ENCODE measurements at places on chromosomes 6 and 20.

DNA sequence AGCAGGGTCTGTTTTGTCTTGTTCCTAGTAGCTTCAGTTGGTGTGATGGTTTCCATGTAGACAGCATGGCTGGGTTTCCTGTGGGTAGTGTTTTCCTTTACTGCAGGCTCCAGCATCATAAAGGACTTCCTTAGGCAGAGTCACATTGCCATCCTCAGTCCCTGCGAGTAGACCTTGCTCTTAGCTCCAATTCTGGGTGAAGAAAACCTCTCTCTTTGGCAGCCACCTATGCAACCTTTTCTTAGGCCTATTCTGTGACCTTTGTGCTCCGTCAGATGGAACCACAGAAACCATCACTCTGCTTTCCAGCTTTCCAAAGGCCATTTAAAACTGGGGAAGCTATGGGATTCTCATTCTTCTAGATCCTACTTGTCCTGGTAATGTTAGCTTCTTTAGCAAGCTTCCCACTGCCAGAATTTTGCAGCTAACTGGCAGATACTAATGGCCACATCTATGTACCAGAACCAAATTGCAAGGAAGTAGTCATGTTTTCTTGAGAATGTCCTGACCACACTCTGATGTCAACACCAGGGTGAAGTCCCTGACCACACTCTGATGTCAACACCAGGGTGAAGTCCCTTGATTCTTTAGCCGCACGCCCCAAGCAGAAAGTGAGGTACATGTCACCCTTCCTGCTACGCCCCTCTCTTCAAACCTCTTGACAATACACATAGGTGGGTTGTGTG is 646.6 kb upstream of the HS3ST5 start:
- DNase-seq, result no peak

- DNase-seq, result no peak
Observed at GRCh38 chr20:11103866-11104265, 430.1 kb upstream of the JAG1 start.

DNA sequence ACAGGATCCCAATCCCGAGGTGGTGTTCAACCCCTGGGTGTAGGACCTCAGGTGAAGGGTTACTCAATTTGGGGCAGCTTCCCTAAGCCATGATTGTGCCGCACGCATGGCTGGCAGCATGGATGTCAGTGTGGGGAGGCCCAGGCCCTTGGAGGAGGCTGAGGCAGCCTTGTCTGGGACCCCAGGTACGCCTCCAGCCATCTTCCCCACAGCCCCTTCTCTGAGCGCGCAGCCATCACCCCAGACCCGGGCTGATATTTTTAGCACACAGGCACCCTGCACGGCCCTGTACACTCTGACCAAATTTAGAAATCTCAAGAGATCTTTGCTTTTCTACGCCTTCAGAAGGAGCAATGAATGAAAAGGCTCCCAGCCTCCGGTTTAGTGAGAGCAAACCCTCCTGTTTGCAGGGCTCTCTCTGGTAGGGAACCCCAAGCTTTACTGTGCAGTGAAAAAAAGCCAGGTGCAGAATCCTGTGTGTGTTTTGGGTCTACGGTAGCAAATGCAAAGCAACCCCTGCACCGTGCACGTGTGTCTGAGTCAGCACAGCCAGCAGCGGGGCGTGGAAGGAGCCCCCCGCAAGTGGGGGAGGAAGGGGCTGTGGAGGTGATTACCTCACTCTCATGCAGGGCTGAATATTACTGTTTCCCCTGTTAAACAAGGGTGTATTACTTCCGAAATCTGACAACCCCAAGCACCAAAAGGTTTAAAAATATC is 44.3 kb downstream of the CTCFL start:
- DNase-seq, result no peak

DNA sequence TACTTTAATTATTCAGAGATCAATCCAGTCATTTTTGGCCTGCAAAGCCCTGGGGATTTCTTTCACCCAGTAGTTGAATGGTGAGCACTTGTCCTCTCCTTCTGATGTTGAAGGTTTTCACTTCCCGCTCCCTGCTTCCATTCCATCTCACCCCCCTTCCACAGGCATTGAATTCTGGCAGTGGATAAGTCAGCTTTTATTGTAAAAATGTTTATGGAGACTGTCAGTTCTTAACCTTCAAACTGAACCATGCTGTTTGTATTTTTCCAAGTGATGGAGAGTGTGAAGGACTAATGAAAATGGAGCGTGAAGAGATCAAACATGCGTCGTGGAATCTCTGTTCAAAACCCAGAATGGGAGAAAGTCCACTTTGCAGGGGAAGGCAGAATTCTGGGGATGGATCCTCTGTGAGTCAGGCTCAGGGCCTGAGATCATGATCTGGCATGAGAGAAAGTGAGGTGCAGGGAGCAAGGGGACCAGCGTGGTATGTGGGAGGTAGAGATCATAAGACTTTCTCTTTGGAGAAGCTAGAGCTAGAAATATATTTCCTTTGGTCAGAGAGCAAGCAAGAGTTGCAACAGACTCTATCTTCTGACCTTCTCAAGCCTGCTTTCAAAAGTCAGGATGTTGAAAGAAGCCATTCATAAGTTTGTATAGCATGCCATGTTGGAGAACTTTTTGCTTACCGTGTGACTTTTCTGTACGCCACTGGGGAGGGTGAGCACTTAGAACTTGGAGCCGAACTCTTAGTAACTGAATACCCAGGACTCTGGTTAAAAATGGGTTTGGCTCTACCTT is 30.2 kb downstream of the ISM1 start:
- no peak for DNase-seq

- no peak for DNase-seq
Observed at GRCh38 chr6:96784650-96785049, 52.6 kb downstream of the GPR63 start.

GRCh38 chr6:33095681-33096080 is 19.9 kb downstream of the HLA-DPB1 start:
- no peak for DNase-seq

DNA sequence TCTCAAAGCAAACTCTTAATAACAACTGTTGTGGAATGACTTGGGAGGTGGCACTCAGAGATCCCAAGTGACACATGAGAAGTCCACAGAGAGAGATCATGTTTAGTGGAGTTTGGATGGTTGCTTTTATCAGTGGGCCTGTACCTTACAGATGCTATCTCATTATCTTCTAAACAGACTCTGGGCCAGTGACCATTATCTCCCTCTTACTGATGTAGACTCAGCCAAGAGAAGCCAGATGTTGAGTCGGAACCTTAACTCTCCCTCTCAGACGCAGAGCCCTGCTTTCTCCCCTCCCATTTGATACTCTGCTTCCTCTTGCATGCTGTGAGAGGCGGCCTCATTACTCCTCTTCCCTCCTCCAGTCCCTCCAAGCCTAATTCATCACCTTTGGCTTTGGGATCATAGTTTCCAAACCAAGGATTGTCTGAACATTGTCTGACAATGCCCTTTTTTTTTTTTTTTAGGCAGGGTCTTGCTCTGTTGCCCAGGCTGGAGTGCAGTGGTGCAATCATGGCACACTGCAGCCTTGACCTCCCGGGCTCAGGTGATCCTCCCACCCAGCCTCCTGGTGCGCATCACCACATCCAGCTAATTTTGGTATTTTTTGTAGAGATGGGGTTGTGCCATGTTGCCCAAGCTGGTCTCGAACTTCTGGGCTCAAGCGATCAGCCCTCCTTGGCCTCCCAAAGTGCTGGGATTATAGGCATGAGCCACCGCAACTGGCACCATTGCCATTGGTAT is 4.5 kb upstream of the DDR1 start:
- no peak for DNase-seq

- no peak for DNase-seq
Observed at GRCh38 chr6:118511930-118512715, 36.0 kb upstream of the PLN start.

DNA sequence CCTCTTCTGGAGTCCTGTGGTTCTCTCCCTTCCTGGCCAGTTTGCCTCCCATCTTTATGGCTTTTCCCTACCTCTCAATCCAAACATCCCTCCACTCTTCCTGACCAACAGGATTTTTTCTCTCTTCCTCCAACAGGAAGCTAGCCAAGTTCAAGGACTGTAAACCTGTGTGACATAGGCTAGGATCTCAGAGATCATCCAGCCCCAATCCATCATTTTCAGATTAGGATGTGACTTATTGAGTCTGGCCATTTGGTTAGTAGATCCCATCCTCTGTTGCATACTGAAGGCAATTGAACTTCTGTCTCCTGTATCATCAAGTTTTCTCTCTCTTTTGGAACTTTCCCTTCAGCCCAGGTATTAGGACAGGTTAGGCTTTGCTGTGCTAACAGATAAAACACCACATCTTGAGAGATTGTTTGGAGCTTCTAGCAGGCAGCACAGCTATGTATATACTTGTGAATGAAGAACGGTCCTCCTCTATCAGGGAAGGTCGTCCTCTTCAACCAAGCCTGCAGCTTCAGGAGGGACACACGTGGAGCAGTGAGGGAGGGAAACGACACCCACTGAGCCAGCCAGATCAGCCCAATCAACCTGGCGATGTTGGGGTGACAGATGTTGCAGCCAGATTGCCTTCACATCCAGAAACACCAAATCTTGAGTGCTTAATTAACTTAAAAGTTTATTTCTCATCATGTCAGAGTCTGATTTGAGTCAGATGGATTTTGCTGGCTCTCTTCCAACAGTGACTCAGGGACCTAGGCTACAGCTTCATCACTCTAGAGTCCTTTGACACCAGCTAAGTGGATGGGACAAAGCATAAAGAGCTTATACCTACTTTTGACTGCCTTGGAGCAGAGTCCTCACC is 106.8 kb downstream of the GJA10 start:
- DNase-seq, result peak; percentile 61

- DNase-seq, result no peak
Observed at GRCh38 chr20:63276956-63277355, 4.3 kb downstream of the ARFGAP1 start.

GRCh38 chr6:48113130-48113529 is 2.1 kb upstream of the PTCHD4 start:
- no peak for DNase-seq

GRCh38 chr6:154969796-154970195 is 25.3 kb upstream of the TIAM2 start:
- no peak for DNase-seq

GRCh38 chr6:133945158-133945557 is 7.9 kb upstream of the TBPL1 start:
- no peak for DNase-seq

- DNase-seq, result no peak
Observed at GRCh38 chr6:148348335-148348734, 5.7 kb downstream of the SASH1 start.

- DNase-seq, result no peak
Observed at GRCh38 chr20:34065260-34065659, 46.8 kb downstream of the EIF2S2 start.

DNA sequence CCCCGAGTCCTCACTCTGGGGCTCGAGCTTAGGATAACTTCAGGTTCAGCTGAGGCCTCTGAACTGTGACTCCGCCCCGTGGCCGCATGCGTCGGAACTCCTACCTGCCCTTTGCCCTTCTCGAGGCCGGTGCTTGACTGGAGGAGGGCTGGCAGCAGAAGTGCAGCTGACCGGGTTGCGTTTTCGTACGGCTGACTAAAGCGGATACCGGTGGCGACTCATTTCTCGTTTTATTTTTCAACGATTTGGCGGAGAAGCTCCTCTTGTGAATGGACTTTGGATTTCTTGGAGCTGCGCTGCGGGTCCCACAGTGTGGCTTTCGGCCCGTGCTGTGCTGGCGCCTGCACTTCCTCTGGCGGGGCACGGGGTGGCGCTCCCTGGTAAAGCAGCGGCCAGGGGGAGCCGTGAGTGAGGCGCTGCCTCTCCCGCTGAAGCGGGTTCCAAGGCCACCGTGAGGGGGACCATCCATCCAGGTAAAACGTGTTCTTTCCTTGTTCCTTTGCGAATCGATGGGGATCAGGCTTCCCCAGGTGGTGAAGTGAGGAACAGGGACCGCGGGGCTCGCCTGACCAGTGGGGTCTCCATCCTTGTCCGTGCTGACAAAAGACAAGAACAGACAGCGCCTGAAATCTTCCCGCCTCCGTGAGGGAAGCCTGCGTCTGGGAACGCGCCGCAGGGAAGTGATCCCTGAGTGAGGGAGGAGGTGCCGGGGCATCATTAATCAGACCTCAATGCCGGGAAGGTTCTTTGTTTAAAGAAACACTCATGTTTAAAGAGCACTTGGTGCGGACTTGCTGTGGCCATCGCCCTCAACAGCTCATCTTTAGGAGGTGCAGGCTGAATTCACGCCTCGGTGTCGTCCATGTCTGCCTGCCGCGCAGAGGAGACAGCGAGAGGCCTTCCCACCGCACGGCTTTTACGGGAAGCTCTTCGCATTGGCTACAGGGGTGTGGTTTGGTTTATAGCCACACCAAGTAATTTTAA is 38.8 kb downstream of the ERMARD start:
- DNase-seq, result peak; percentile 72

DNA sequence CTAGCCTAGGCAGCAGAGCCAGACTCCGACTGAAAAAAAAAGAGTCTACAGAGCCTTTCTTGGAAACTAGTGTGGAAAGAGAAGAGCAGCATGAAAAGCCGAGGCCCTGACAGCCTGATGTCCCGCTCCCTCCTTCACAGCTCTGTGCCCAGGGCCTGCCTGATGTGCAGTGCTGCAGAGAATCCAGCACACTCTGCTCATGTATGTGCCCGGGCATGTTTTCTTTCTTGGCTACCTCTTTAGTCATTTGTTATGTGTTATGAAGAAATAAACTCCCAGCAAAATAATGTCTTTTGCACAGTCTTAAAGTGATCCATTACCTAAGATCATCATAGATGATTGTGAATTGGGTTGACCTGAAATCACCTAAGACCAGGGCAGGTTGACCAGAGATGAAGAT is 78.1 kb upstream of the EZR start:
- DNase-seq, result no peak

GRCh38 chr6:88157106-88157505 is 9.0 kb downstream of the CNR1 start:
- DNase-seq, result no peak

GRCh38 chr6:35341557-35341956 is 801 bp upstream of the PPARD start:
- DNase-seq, result no peak

DNA sequence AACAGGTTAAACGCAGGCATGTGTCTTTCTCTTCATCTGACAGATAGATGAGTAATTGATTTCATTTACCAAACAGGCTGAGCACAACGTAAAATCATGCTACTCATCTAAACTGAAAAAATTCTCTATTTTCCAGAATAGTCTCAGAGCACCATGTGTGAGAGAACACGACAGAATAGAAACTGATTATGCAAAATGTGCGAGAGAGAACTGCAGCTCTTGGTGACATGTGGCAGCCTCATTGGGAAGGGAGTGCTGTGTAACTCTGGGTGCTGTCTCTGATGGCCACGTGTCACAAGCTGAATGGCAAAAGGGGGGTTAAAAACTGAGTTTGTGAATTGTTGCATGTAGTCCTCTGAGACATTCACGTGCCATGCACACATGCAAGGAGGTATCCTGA is 143.7 kb upstream of the ATXN1 start:
- no peak for DNase-seq

GRCh38 chr20:33606118-33606771 is 55.9 kb upstream of the C20orf144 start:
- DNase-seq, result no peak
